Hypothalamus (tissue), 51 donors: ENCODE measurements at places on chromosomes 13 and 19.

DNA sequence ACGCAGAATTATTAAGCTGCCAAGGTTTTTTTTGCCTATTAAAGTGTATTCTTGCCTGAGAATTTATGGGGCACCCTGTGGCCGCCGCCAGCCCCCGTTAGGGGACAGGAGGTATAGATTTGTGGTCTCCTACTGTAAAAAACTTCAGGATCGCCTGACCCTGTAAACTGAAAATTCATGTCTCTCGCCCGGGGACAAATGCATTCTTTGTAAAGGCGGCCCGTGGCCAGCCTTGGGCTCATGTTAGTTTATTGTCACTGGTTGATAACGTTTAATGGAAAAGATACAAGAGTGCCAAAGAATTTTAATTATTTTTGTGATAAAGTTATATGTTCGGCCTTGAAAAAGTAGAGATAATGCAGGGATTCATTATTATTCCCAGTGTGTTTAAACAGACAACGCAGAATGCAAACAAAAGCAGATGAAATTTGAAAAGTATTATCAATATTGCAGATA is 141.7 kb downstream of the URI1 start:
- DNase-seq = no peak

GRCh38 chr19:51525651-51526050 is 5.8 kb downstream of the SIGLEC6 start:
- DNase-seq = no peak

GRCh38 chr13:92317066-92317465 is 909.5 kb upstream of the GPC6 start:
- no peak for DNase-seq

- DNase-seq = peak; percentile 67
Measured at GRCh38 chr19:56566904-56567273, 379 bp upstream of the ZNF470 start.

DNA sequence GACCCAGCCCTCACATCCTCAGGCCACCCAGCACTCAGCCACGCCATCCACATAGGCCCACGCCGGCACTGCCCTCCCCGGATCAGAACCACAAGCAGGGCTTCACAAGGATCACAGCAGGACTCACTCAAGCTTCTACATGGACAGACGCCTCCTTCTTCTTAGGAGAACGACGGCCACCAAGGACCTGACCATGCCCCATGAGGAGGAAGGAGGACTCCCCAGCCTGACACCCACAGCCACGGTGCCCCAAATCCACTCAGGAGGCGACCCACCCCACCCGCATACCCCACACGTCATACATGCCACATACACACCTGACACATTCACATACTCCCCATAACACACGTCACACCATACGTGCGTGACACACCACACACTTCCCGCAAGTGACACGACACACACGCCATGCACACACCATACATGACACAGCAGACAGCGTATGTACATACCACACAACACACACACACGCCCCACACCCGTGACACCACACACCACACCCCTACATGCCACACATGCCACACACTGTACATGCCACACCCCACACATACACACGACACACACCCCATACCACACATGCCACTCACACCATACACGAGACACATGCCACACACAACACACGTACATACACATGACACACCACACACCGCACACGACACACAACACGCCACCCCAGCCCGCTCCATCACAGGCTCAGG is 50.4 kb downstream of the MLLT1 start:
- DNase-seq = no peak

GRCh38 chr19:2478278-2478755 is 2.4 kb downstream of the GADD45B start:
- DNase-seq = peak; percentile 42

GRCh38 chr19:11421371-11422098 is 2.4 kb upstream of the RGL3 start:
- no peak for DNase-seq

DNA sequence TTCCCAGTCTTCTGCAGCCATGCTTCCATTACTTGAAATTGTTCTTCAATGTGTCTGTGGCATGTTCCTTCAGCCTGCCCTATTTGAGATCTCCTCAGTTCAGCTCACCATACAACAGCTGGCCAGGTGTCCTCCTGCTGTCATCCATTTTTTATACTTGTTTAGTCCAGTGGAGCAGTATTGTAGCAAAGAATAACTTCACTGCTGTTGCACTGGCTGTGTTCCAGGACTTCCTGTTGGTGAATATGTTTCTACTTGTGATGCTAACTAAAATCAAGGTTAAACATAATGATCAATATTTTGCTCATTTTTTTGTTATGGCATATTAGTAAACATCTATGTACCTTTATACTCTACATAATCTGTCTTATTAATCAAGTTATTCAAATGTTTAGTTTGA is 1394.1 kb downstream of the PCDH9 start:
- no peak for DNase-seq

GRCh38 chr19:32333227-32333626 is 12.2 kb upstream of the ZNF507 start:
- DNase-seq = no peak

DNA sequence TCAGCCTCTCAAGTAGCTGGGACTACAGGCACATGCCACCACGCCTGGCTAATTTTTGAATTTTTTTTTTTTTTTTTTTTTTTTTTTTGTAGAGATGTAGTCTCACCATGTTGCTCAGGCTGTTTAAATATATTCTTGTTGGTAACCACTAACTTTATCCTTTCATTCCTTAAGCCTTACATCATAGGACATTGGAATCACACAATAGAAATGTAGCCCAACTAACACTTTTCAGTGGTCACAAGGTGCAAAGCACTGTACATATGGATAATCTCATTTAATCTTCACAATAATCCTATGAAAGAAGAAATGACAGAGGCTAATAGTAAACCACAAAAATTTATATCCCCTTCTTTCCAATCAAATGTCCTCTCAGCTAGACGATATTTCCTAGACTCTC is 417.8 kb upstream of the DACH1 start:
- DNase-seq = no peak

GRCh38 chr19:8702350-8702749 is 3.8 kb upstream of the ACTL9 start:
- no peak for DNase-seq

DNA sequence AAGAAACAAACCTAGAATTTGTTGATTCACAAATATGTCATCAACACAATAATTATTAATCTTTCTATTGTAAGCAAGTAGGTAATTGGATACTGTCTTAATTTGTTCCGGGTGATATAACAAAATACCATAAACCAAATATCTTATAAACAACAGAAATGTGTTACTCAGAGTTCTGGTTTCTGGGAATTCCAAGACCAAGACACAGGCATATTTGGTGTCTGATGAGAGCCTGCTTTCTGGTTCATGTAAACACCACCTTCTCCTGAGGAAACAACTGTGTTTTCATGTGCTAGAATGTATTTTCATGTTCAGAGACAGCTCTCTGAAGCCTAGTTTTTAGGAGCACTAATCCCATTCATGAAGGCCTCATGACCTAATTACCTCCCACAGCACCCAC is 1819.5 kb downstream of the SLITRK5 start:
- DNase-seq = no peak

DNA sequence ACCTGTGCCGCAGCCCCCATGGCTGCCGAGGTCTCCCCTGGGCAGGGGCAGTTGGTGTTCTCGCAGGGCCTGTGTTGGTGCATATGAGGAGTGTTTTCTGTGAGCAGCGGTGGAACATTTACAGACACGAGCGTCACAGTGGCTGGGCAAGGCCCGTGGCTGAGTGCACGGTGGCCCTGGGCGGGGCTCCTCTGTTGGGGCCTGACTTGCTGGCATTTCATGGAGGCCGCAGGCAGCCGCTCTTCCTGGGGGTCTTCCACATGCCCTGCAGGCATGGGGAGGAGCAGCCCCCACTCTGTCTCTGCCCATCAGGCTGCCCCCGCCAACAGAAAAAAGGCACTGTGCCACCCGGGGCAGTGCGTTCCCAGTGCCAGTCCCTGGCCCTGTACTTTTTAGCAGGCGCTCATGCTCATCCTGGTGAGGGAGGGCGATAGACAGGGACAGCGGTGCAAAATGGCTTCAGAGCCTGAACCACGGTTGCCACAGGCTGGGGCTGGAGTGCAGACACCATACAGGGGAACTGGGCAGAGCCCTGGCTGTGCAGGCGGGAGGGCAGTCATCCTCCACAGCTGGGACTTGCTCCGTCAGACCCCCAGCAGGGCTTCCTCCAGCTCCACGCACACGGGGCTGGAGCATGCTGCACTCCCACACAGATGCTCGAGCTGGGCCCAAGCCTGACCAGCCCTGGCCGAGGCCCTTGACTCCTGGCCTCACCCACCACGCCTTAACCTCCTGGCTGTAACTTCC is 23.5 kb downstream of the TFDP1 start:
- no peak for DNase-seq

DNA sequence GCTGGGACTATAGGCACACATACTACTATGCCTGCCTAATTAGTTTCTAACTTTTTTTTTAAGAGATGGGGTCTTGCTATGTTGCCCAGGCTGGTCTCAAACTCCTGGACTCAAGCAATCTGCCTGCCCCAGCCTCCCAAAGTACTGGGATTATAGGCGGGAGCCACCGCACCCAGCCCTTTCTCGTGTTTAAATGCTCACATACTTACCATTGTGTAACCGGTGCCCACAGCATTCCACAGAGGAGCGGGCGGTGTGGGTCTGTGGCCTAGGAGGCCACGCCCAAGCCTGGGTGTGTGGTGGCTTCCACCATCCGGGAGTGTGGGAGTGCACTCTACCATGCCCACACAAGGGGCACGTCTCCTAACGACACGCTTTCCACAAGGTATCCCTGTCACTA is 7.7 kb downstream of the LMNB2 start:
- no peak for DNase-seq

DNA sequence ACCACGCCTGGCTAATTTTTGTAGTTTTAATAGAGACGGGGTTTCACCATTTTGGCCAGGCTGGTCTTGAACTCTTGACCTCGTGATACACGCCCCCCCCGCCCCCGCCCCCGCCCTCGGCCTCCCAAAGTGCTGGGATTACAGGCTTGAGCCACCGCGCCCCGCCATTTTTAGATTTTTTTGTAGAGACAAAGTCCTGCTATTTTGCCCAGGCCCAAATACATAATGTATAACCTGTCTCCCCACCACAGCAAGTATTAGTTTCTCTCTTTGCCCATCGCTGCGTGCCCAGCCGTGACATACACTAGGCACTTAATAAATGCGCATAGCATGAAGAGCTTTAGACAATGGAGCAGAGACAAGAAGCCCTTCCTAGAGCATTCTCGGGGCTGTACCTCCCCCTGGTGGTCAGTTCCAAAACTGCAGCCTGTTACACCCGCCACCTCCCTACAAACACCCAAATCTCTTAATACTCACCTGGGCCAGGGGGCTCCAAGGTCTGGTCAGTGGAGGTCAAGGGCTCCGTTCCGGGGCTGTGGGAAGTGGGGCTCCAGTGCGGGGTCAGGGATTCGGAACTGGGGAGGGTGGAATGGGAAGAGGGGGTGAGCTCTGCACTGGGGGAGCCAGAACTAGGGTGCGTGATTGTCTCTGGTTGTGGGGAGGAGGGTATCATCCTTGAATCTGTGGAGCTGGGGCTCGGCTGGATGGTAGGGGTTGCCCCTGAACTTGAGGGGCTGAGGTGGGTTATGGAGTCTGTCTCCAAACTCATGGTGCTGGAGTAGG is 22.5 kb downstream of the IQCN start:
- peak; percentile 36 for DNase-seq

DNA sequence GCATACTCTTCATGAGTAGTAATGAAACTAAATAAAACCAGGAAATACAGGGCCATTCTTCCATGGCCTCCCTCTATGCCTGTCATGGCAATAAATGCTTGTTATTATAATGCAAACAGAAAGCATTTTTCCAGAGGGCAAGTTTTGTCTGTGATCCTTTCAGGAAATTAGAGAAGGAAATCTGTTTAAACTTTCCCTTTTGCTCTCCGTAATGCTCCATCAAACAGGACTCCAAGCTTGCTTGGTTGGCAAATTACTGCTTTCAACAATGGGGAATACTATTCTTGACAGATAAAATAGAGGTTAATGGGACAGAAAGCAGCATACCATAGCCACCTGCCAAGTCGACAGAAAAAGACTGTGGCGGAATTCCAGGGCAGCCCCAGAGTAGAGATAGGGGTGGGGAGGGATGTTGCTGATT is 252.5 kb downstream of the LHFPL6 start:
- no peak for DNase-seq

DNA sequence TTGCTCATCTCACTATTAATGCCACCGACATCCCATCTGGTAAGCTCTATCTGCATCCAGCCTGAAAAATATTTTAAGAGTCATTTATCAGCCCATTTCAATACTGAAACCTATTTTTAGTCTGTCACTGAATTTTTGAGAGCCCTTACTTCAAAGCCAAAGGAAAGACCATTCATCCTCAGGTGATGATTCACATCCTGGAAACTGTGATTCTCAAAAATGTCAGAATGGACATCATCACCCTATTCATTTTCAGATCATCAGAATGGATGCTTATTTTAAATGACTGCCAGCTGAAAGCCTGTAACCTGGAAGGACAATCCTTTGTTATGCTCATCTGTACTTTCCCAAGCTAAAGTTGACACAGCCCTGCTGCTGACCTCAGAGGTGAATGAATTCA is 27.0 kb downstream of the TNFSF11 start:
- no peak for DNase-seq

- DNase-seq = peak; percentile 28
Measured at GRCh38 chr19:44988896-44989556, 12.2 kb upstream of the RELB start.

- DNase-seq = no peak
Measured at GRCh38 chr13:110289661-110290060, 17.3 kb downstream of the COL4A1 start.

DNA sequence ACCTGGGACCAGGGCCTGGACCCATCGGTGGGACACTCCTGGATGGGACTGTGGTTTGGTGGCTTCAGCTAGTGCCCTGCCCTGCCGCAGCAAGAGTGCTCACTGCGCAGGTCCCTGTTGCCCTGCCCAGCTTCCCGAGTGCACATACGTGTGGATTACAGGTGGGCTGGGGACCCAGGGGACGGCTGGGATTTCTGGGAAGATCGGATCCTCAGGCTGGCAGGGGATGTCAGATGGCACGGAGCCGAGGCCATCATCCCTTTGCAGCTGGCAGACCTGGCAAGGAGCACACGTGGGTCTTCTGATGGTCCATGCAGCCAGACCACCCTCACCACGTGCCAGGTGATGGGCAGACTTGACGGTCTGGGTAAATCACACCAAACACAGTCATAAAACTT is 69.3 kb downstream of the CHST8 start:
- no peak for DNase-seq

- DNase-seq = peak; percentile 85
Measured at GRCh38 chr19:12913011-12913561, 6.0 kb downstream of the SYCE2 start.

GRCh38 chr19:56710437-56710836 is 38.9 kb upstream of the ZNF835 start:
- no peak for DNase-seq

DNA sequence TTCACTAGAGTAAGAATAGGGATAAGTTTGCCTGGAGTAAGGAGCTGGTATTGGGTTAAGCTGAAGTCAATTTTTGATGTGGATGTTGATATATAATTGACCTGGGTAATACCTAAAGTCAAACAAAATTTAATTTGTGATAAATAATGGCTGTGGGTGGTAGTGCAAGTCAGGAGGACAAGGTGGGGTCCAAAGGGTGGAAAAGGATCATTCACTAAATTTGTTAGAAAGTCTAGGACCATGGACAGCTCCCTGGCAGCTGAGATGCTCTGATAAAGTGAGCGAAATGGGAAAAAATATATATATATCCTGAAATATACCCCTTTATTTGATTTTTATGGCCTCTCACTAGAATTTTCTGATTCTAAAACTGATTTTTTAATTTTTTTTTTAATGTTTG is 463.5 kb downstream of the GPC6 start:
- DNase-seq = no peak

GRCh38 chr13:23578411-23579071 is 8.3 kb downstream of the TNFRSF19 start:
- DNase-seq = no peak
